Left lung (tissue), 14 donors: ENCODE measurements at places on chromosomes 1 and 21. TPM values are rescaled to one million over a fixed set of nuclear protein-coding genes. Genes with fewer than 3 reads are reported as not detected.

The KPRP gene
- not detected for total RNA-seq

The FMO4 gene
- 4.8 TPM for total RNA-seq

The MAEL gene
- total RNA-seq, result not detected

The IFNAR2 gene
- 50.1 TPM for total RNA-seq

The SNX27 gene
- total RNA-seq, result 64.5 TPM

The TNFAIP8L2 gene
- 14.5 TPM for total RNA-seq

The CYP4A11 gene
- total RNA-seq, result not detected

The NMNAT2 gene
- total RNA-seq, result 1.5 TPM

The DISC1 gene
- 3.9 TPM for total RNA-seq

The NFYC gene
- total RNA-seq, result 56.0 TPM

The SPOCD1 gene
- 10.9 TPM for total RNA-seq

The FGR gene
- total RNA-seq, result 126 TPM

The PAQR6 gene
- total RNA-seq, result 1.4 TPM

The HES3 gene
- not detected for total RNA-seq

The BCAS2 gene
- total RNA-seq, result 29.4 TPM

The LDLRAD2 gene
- total RNA-seq, result 0.10 TPM

The NEGR1 gene
- total RNA-seq, result 3.7 TPM

The CSDE1 gene
- total RNA-seq, result 524 TPM

The C8A gene
- not detected for total RNA-seq

The BEND5 gene
- 3.3 TPM for total RNA-seq

The COL18A1 gene
- 90.2 TPM for total RNA-seq

The RNU1-1 gene
- total RNA-seq, result 3,444 TPM
